ENCODE measurements at places on chromosomes 12 and 14.

GRCh38 chr14:29892327-29892726, 35.3 kb downstream of the PRKD1 start:
- DNase-seq, result no peak

DNA sequence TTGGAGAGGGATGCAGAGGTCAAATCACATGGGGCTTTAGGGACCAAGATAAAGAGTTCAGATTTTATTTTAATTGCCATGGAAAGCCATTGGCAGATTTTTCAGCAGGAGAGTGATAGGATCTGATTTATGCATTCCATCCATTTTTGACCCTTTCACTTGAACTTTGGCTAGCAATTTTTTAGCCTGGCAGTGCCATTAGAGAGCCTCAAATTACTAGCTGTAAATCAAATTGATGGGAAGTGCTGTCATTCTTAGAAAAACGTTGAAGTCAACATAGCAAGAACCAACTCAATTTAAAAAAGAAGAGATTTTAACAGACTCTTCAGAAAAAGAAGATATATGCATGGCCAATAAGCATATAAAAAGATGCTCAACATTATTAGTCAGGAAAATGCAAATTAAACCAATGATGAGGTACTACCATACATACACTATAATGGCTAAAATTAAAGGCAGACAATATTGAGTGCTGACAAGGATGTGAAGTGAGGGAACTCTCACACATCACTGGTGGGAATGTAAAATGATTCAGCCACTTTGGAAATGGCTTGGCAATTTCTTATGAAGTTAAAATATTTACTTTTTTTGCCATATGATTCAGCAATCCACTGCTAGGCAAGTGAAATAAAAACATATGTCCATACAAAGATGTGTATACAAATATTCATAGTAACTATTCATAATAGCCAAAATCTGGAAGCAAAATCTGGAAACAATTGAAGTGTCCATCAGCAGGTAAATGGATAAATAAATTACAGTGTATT, 89.7 kb downstream of the PTCSC3 start:
- DNase-seq, result no peak

- DNase-seq, result no peak
Observed at GRCh38 chr12:83031196-83031595, 344.5 kb downstream of the TMTC2 start.

- no peak for DNase-seq
Observed at GRCh38 chr12:27549236-27549800, 25.3 kb downstream of the PPFIBP1 start.

GRCh38 chr14:49506650-49507049, 79.5 kb downstream of the RPS29 start:
- DNase-seq, result no peak

DNA sequence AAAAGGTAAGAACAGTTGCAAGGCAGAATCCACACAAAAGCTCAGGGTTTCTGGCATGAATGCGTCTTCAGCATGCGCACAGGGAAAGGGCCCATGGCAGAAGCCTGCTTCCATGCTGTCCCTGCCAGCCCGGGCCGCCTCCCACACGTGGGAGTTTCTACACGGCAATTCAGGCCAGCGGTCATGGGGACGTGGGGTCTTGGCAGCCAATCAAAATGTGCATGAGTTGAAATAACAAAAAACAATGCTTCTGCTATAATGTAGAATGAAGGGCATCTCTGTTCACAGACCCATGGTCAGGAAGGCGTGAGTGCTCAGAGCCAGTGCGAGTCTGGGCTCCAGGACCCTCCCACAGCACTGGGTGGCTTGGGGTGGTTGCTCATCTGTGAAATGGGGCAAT, 28.6 kb downstream of the AMN start:
- DNase-seq, result no peak

DNA sequence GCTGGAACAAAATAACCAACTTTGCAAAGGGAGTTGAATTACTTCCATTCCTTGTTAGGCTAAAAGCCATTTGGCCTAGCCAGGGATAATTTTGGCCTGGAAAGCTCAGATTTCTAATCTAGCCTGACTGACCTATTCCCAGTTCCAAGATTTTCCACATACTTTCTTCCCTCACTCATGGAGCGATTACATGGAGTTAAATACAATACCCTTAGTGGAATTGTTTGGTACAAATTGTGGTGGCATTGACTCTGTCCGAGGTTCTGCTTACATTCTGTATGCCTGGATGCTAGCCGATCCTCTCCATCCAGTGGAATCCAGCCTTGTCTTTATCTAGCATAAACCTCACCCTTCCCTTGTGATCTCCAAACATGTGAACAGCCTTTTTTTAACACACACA, 965.1 kb downstream of the DIO2 start:
- no peak for DNase-seq

DNA sequence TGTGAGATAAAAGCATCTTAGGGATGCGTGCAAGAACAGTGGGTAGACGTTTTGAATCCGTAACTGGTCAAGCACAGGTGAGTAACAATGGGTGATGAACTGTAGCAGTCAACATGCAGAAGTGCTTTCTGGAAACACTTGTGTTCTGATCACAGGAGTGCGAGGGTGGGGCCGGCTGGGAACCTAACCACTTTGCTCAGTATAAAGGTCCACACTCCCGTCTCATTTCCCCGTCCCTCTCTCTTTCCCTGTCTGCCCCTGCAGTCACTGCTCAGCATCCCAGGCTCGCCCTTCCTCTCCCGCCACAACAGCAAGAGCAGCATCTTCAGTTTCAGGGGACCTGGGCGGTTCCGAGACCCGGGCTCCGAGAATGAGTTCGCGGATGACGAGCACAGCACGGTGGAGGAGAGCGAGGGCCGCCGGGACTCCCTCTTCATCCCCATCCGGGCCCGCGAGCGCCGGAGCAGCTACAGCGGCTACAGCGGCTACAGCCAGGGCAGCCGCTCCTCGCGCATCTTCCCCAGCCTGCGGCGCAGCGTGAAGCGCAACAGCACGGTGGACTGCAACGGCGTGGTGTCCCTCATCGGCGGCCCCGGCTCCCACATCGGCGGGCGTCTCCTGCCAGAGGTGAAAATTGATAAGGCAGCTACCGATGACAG, 127.1 kb downstream of the FIGNL2 start:
- peak; percentile 64 for DNase-seq

DNA sequence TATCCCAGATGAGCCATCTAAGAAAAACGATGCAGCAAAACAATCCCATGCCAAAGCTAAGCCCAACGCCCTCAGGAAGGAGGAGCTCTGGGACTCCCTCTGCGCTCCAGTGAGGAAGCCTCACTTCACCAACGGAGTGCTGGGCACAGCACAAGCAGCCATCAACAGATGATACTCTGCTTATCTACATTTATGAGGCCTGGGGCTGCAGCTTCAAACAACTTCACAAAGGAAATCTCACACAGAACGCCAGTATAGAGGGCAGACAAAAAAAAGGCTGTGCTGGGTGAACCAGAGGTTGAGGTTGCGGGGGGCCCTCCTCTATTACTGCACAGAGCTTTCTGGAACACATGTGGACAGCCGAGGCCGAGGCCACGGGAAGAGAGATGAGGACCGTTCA, 34.9 kb upstream of the GPR68 start:
- no peak for DNase-seq

DNA sequence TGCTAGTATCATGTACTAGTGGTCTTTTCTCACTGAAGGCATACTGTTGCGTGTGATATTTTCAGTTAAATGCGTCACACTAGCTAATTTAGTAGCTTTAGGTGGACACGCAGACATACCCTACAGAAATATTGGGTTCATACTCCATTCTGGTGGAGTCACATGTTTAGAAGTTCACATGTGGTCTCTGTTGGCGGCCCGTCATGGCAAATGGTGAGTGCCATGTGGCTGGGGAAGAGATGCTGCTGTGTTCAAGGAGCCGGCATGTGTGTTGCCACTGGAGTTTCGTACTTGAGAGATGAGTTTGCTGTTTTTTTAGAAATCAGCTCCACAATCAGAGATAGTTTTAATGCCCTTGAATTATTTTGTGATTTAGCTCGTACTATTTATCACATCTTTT, 454.6 kb downstream of the PCNX1 start:
- no peak for DNase-seq

DNA sequence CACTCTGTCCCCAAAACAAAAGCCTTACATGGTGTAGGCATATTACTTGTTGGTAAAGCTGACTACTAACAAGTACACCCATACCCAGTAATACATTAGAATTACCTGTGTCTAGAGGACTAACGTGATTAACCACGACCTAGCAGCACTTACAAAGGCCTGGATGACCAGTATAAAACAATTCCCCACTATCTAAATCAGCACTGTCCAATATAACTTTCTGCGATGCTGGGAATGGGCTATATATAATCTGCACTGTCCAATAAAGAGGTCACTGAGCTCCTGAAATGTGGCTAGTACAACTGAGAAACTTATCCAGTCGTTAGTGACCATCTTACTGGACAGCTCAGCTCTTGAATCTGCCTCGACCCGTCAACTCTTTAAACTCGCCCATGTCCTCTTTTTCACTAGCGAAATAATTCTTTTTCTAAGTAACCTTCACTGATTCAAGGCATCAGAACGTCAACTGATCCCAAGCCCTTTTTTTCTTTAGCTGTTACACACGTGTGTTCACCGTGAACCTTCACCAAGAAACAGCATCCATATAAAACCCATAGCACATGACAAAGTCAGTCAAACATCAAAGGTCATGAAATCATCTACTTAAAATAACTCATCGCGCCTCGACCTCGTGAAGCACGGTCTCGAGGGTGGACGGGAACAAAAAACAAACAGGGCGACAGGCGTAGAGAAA, 905 bp upstream of the CIPC start:
- no peak for DNase-seq

GRCh38 chr14:104687601-104688504, 1.6 kb upstream of the INF2 start:
- DNase-seq, result peak; percentile 50

DNA sequence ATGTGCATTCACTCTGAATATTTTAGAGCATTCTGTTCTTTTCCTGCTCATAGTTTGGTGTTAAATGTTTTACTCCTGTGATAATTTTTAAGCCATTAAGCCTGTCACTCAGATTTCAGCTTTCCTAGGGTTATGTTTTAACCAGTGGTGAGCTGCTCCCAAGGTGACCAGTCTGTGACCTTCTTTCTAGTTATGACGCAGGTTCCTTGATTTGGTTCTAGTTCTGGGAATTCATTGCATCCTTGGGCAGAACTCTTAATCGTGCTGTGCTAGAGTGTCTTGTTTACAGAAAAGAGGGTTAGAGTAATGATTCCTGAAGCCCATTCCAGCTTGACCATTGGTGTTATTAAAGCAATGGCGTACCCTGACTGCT, 2.2 kb downstream of the GABARAPL1 start:
- DNase-seq, result no peak

GRCh38 chr12:76219806-76220205, 128.4 kb downstream of the BBS10 start:
- DNase-seq, result no peak

DNA sequence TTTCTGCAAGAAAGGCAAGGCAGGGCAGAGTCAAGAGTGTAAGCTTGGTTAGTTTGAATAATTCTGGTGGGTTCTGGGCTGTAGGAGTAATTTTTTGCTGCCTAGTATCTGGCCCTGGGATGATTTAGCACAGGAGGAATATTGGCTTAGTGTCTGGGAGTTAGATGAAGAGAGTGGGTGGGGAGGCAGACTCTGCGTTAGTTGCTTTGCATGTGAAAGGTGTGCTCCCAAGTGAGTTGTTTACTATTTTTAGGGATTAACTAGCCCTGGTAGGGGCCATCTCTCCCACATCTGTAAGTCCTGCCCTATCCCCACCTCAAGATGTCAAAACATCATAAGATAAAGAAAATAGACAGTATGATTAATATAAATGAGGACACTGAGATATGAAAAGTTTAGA, 249.7 kb downstream of the LRIG3 start:
- no peak for DNase-seq

DNA sequence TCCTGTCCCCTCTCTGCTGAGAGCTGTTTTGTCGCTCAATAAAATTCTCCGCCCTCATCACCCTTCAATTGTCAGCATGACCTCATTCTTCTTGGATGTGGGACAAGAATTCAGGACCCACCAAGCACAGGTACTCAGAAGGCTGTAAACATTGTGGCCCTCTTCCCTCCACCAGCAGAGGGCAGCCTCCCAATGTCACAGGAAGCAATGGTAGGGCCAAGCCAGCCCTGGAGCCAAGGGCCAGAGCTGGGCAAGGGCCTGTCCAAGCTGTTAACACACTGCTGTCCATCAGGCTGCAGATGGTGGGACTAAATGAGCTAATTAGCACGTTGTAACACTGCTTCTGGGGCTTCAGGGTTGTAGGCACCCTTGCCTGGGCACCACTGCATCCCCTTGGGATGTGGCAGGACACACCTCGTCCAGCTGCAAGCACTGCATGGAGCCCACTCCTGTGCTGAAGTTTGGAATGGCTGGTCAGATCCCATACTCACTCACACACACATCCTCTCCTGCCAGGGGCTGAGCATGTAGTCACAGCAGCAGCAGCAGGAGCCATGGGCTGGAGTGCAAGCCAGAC, 62.7 kb upstream of the HECTD1 start:
- no peak for DNase-seq

GRCh38 chr14:87285506-87285905, 707.5 kb downstream of the GALC start:
- DNase-seq, result no peak

GRCh38 chr12:40010899-40011774, 94.7 kb downstream of the SLC2A13 start:
- DNase-seq, result peak; percentile 38

GRCh38 chr12:24394246-24394645, 444.8 kb upstream of the SOX5 start:
- DNase-seq, result no peak

GRCh38 chr12:100101000-100101399, 41.7 kb downstream of the BLTP3B start:
- DNase-seq, result no peak

- DNase-seq, result no peak
Observed at GRCh38 chr14:77580964-77581505, 35.4 kb downstream of the SPTLC2 start.

- no peak for DNase-seq
Observed at GRCh38 chr12:77734214-77734883, 96.3 kb upstream of the NAV3 start.

DNA sequence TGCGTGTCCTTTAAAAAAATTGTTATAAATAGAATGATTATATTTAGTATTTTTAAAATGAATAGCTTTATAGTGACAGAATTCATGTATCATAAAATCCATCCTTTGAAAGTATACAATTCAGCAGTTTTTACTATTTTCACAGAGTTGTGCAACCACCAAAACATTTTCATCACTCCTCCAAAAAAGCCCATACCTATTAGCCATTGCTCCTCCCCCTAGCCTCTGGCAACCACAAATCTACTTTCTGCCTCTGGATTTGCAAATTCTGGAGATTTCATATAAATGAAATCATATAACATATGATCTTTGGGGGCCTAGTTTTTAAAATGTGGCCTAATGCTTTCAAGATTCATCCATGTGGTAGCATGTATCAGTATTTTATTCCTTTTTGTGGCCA, 117.9 kb upstream of the MED13L start:
- DNase-seq, result no peak

- DNase-seq, result no peak
Observed at GRCh38 chr14:102507081-102507856, 2.3 kb downstream of the ANKRD9 start.

- DNase-seq, result peak; percentile 52
Observed at GRCh38 chr14:101965181-101965544, 790 bp downstream of the DYNC1H1 start.

Data from nephron progenitor cell (in vitro differentiated cells).